Occipital lobe (tissue), 3 donors: ENCODE measurements at places on chromosomes 5 and 9. TPM values are rescaled to one million over a fixed set of nuclear protein-coding genes. Genes with fewer than 3 reads are reported as not detected.

- DNase-seq = no peak
Measured at GRCh38 chr5:177508221-177508611, 1.4 kb downstream of the DOK3 start.

DNAH5 gene
- total RNA-seq = 5.5 TPM

- DNase-seq = no peak
Measured at GRCh38 chr5:38423276-38424147, 132.9 kb downstream of the LIFR start.

GMCL2 gene
- not detected for total RNA-seq

NPR3 gene
- 19.3 TPM for total RNA-seq

- DNase-seq = no peak
Measured at GRCh38 chr9:126304207-126304970, 22.2 kb upstream of the MVB12B start.

DNA sequence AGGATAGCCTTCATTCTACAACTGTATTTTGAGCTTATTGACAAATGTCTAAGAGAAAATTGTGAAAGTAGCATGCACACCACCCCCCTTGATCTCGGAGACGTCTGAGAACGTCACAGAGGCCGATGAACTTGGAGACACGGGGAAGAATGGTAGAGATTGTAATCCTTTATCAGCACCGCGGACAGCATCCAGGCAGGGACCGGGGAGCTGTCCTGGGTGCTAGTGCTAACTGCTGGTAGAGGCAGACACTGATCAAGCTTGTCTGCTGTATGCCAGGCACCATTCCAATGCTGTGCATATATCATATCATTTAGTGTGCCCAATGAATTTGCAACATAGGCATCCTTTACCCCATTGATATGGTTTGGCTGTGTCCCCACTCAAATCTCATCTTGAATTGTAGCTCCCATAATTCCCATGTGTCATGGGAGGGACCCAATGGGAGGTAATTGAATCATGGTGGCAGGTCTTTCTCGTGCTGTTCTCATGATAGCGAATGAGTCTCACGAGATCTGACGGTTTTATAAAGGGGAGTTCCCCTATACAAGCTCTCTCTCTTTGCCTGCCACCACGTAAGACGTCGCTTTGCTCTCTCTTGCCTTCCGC is 98.8 kb downstream of the LHX2 start:
- no peak for DNase-seq

DNA sequence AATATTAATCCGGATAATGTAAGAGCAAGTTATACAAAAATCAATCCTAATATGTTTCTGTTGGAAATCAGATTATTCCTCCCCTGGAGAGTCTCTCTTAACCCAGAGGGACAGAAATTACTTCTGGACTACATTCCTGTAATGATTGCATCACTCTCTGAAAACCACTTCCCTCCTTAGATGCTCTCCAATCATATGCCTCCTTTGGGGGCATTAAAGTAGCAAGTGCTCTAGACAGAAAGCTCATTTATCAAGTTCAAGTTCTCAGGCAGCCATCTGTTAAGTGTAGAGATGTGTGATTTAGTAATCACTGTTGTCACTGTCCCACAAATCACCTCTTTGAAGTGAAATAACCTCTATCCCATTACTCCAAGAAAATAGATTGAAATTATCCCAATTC is 247.1 kb downstream of the SLCO4C1 start:
- DNase-seq = no peak

DNA sequence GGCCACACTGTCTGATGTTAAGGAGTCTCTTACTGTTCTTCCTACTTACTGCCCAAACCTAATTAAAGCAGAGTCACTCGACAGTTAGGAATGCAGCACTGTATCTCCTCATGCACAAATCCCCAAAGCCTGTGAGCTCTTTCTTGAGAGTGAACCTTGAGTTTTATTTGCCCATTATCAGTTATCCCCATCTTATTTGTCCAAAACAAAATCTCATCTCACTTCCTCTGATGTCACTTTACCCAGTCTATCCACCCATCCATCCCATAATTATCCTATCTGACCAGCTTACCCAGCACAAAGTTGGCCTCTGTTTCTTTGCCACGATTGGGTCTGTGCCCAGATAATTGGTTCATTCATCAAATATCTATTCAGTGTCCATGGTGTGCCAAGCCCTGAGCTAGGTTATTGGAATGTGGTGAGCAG is 250.8 kb downstream of the SLIT3 start:
- DNase-seq = peak; percentile 9

FGFR4 gene
- total RNA-seq = 1.6 TPM

- no peak for DNase-seq
Measured at GRCh38 chr9:6855860-6856259, 98.1 kb downstream of the KDM4C start.

GRCh38 chr5:40404613-40405012 is 275.1 kb upstream of the PTGER4 start:
- DNase-seq = no peak

DNA sequence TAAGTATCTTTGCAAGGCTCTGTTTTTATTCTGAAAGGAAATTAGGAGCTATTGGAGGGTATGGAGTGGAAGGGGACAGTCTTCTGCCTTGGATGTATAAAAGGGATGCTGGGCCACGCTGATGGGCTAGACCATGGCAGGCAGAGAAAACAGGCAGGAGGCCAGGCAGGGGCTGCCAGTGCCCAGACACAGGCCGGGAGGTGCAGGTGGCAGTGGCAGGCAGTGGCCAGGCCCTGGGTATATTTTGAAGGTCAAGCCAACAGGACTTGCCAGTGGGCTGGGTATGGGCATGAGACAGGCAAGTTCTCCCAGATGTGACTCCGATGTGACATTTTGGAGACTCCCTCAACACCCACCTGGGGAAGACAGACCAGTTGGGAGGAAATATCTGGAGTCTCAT is 131.9 kb downstream of the KCNIP1 start:
- no peak for DNase-seq

DNA sequence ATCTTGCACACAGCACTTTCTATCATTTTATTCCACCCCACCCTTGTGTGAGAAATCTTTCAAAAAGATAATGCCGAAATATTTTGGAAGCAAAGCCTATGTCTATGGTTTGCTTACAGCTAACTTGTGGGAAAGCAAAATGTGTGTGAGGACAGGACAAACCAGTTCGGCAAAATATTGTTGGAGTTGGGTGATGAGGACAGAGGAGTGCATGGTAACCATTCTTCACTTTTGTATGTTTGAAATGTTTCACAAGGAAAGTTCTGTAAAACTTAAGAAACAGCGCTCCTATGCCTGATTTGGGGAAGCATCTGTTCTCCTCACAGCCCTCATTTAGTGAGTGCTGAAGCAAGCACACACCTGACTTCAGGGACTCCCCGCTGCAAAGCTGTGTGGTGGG is 62.0 kb upstream of the RNF130 start:
- no peak for DNase-seq

DNA sequence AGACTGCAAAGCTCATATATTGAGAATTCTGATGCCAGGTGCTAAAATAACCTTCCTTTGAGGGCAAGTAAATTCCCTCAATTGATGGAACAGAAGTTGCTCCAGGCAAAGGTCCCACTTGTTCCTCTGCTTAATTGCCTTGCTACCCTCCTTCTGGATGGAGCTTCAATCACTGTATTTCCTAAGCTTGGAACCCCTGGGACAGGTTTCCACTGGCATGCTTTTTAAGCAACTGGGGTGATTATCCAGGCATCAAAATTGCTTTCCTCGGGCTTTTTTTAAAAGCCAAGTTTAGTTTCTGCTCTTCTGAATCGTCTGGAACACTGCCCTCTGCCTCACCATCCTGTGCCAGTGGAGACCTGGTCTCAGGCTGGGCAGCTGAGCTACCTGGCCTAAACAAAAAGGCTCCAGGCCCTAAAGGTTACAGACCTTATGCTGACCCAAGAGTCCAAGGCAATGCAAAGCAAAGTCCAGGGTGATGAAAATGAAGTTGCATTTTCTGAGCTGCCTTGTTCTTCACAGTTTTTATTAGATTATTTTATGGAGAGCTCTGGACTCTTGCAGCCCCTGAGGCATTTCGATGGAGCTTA is 167.9 kb upstream of the CD180 start:
- DNase-seq = no peak

DNA sequence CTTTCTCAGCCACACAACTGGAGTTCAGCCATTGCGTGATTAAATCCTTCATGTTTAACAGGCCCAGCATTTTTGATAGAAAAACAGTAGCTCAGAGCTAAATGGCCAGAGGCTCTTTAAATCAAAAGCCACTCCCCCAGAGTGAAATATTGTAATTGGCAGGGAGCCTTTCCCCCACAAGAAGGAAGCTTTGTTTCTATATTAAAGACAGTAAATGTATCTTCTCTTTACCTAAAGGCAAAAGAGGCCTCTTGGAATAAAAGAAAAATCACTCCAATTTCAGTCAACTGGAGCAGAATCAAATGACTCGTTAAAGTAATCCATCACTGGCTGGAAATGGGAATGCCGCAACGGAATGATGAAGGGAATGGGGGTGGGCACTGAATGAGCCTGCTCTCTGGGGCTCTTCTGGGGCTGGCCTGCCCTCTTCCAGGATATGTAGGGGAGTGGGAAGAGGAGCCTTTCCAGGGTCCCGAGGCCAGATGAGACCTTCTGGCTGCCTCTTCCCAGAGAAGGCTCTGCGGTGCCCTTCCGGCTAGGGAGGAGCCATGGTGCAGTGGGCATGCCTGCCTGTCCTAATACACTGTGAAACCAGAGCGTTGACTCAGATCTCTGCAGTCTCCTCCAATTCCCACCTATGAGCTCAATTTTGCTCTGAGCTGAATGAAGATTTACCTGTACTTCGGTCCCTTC is 45.2 kb downstream of the ANKDD1B start:
- DNase-seq = peak; percentile 42

- DNase-seq = no peak
Measured at GRCh38 chr9:83322438-83322837, 215.8 kb downstream of the FRMD3 start.

DNA sequence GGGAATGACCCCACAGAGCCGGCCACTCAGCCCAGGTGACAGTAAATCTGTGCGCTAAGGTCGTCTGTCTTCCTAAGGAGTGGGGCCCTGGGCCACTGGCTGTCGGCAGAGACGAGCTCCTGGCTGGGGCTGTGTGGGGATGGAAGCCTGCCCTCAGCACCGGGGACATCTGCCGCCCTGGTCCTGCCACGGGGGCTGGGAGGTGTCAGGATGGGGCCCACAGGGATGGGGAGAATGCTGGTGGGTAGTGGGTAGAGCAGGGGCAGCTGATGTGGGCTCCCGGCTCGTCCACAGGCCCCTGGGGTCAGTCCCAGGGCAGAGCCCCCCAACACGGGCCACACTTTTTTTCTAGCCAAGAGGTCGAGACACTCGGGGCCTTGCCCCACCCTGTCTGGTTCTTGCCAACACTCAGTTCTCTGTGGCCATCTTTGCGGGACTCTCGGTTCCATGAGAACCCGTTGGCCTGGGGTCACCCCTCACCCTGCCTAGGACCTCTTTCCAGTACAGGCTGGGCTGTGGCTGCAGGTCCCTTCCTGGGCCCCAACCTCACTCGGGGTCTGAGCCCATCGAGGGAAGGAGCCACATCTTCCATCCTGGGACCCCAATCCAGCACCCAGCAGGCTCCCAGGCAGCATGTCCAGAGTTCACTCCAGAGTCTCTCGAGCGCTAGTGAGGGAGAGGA is 45.0 kb downstream of the DBH start:
- DNase-seq = no peak

DNA sequence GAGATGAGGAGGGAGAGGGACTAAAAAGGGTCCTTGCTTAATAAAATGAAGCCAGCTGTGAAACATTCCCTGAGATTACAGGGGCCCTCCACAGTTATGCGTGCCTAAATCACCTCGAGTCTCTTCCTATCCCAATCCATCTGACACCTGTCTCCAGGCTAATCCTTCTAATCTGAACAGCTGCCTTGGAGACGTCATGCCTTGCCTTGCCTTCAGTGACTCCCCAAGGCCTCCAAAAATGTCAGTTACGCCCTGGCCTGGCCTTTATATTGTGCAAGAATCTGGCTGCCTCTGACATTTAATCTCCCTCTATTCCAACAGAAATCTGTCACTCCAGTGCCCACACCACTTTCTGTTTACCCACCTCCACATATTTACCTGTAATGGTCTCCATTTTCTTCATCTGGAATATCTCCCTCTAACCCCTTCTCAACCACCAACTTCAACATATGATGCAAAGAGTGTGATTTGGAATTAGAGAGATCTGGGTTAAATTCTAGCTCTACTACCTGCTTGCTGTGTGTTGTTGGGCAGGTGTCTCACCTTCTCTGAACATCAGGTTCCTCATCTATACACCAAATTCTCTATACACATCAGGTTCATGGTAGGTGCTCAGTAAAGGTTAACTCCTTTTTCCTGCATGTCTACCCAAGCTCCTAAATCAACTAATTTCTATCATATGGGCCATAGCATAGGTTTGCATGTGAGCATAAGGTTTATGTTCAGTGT is 57.9 kb downstream of the PTCD2 start:
- no peak for DNase-seq

DNA sequence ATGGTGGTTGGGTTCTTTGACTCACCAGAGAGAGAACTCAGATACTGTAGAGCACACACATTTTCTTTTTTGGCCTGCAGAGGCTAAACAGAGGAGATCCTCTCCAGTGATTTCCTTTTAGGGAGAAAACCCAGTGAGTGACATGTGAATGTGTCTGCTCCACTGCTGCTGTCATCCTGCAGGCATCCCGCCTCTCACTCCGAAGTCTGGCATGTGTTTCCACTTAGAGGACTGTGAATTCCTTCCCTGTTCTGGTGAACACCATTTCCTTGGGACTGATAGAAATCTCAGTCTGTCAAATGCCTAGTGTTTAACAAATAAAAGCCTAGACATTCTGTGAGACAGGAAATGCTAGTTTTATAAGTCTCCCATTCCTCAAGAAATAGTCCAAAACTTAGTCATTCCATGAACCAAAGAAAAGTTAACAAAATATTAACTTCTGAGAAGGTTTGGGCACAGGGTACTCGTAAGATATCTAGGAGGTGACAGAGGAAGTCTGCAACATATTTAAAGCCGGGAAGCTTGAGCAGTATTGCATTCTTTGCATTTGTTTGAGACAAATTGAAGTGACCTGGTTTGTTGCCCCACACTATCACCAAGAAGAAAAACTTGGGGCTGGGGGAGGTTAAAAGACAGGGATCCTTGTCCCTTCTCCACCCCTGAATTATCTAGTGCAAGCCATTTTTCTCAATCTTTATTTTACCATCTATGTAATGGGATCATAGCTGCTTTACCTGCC is 74.9 kb upstream of the NIPAL4 start:
- DNase-seq = no peak

GRCh38 chr5:170441393-170441784 is 52.2 kb upstream of the KCNMB1 start:
- no peak for DNase-seq

GRCh38 chr5:157450024-157450423 is 10.0 kb upstream of the NIPAL4 start:
- DNase-seq = no peak

NEURL1B gene
- 19.2 TPM for total RNA-seq

DNA sequence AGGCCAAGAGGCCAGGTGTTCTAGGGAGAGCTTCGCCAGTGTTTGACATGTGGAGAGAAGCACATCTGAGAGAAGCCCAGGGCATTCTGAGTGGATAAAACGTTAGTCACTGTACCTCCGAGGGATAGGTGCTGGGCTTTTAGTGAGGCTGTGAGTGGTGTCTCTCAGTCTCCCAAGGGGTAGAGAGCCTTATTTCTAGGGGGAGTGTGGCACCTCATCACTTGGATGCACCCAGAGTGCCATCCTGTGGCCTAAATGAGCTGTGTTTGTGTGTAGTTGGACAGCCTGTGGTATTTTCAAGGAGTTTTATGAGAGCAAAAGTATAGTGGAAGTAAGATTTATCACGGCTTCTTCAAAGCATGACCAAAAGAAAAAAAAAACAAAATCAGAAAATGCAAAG is 1046.9 kb upstream of the WWC1 start:
- no peak for DNase-seq

FYB1 gene
- total RNA-seq = 1.4 TPM

RLN1 gene
- 0.62 TPM for total RNA-seq

GRCh38 chr9:89781838-89782540 is 177.2 kb downstream of the GADD45G start:
- DNase-seq = no peak

- no peak for DNase-seq
Measured at GRCh38 chr5:78661691-78662090, 13.1 kb upstream of the LHFPL2 start.
